Stimulated activated effector memory CD8-positive, alpha-beta T cell treated with anti-CD3 and anti-CD28 coated beads, Interleukin-12 subunit alpha, Interleukin-12 subunit beta, amount 100 ng/mL, for 72 hours (primary cell): ENCODE measurements at places on chromosomes 4 and X.
A peak's percentile ranks its signal among the peaks of the same experiment; 100 is the strongest.

- no peak for DNase-seq
Measured at GRCh38 chrX:18769812-18770573, 62.5 kb downstream of the PPEF1 start.

- no peak for DNase-seq
Measured at GRCh38 chrX:119343856-119344255, 55.3 kb upstream of the SLC25A43 start.

DNA sequence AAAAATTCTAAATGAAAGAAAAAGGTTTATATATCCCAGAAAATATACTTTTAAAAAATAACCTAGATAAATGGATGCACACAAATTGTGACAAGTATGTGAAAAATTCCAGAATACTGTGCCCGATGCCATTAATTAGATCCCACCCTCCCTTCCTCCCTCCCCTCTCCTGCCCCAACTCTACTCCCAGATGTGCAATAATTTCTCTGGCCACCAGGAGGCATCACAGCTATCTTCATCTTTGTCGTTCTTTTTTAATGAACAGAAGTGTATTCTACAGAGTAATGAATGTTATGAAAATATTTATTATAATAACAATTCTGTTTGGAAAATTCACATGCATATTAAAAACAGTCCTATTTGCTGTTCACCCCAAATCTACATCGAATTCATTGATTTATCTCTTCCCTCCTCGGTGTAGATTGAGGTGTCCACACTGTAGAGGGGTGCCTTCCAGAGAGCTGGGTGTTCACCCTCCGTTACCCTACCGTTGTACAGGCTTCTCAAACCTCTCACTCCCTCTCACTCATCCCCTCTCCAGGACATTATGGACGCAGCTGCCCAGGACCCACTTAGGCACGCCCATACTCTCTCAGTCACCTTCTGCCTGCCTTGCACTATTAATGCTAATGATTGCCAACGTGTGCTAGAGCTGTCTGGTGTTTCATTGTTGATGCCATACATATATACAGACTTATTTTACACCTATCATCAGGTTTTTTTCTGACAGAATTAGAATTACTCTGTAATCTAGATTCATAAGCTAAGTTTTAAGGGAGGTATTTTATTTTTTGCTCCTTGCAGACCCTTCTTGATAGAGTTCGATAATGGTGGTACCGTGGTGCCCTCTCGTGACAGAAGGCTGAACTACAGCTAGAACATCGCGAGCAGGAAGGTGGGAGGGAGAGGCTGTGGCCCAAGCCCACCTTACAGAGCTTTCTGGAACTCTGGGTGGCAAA lies 14.1 kb downstream of the RAB40AL start:
- peak; percentile 74 for DNase-seq

- DNase-seq, result no peak
Measured at GRCh38 chr4:110371016-110371770, 104.8 kb upstream of the ENPEP start.

DNA sequence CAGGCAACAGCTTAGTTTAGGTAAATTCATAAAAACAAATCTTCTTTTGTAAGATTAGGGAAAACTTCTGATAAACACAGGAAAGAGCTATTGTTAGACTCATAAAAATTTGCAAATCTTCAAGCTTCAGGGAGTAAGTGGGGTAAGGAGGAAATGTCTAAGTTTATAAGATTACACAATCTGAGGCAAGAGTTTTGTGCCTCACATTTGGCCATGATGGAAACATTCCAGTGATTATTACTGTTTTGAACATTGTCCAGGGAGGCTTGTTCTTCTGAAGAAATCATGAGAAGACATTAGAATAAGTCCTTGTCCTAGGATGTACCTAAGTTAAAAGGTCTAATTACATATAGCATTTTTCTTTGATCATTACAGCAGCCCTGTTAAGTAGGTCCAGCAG lies 72.8 kb downstream of the MAOB start:
- no peak for DNase-seq

DNA sequence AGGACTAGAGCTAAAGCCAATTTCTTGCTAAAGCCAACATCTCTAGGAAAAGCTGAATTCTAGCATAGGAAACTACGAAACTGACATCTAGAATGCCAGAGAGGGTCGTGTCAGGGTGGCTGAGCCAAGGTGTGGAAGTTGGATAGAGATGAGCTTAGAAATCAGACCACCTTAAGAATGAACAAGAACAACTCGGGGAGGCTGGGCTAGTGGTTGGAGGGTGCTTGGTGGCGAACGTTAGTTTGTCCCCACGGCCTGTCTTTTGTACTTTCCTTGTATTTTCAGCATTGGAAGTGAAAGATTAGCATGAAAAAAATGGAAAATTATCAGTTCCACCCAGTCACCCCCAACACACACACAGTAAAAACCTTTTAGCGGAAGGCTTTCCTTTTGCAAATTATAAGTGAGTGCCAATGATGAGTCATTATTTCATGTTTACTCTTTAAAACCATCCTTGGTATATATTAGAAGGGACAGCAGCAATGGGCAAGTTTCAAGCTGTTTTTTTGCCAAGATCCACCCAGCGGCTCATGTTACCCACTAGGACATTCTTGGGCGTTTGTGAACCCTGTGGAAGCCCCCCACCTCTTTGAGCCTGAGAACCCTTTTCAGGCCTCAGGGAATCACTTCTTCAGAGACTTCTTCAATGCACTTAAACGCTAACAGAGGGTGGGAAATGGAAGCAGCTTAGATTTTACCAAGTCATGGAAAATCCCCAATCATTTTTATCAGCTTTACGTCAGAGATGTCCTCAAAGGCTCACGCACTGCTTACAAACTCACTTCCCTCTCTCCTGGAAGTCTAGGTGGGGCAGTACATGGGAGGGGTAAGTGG lies 4.9 kb upstream of the PPEF1 start:
- no peak for DNase-seq

GRCh38 chrX:149259241-149259640 lies 245.9 kb downstream of the IDS start:
- DNase-seq, result no peak

- DNase-seq, result no peak
Measured at GRCh38 chr4:123127875-123128274, 205.5 kb upstream of the NUDT6 start.

- no peak for DNase-seq
Measured at GRCh38 chr4:102139132-102139573, 206.1 kb downstream of the SLC39A8 start.

GRCh38 chr4:151339467-151339866 lies 14.1 kb upstream of the SH3D19 start:
- no peak for DNase-seq

GRCh38 chr4:73859614-73860088 lies 6.6 kb downstream of the PF4V1 start:
- no peak for DNase-seq

DNA sequence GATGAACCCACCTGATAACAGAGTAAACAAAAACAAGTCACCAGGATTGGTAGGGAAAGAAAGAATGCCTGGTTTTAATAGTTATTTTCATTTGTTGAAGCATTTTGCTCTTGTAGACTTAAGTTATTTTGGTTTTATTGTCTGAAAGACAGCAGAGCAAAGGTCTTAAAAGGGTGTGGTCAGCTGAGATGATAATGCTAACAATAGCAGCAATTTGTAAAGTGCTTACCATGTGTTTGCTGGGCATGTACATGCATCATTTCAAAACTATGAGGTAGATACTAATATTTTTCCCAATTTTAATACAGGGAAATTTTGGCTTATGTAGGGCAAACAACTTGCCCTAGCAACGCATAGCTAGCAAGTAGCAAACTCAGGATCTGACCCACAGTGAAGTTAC lies 46.8 kb upstream of the SLC10A4 start:
- DNase-seq, result no peak

GRCh38 chr4:153792618-153793247 lies 3.9 kb upstream of the SFRP2 start:
- no peak for DNase-seq

GRCh38 chrX:17527922-17528321 lies 152.9 kb downstream of the NHS start:
- no peak for DNase-seq

GRCh38 chrX:37854748-37855147 lies 7.4 kb upstream of the DYNLT3 start:
- DNase-seq, result no peak

DNA sequence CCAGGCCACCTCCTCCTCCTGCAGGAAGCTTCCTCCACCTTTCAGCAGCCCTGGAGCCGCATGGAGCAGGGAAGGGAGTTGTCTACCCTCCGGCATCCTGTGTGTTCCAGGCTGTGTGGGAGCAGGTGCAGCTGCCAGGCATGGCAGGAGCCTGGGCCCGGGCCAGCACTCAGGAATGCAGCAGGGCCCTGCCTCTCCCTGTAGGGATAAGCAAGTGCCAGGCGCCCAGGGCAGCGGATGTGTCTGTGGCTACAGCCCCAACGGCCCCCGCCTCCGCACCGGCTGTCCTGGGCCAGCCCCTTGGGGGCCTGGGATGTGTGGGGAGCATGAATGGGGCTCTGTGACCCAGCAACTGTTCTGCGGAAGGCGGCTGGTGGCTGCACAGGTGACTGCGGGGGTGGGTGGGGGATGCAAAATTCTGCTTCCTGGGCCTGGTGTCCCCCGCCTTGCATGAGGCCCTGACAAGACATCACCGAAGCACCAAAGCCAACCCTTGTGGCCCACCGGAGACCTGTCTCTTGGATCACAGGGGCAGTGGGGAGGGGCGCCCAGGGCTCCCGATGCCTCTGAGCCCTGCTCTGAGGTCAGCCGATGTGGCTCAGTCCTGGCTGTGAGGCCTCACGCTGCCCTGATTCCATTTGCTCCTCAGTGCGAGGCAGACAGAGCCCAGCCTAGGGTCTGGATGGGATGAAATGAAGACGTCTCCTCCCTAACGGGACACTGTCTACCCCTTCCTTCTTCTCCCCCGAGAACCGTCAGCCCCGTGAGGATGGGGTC lies 1.4 kb upstream of the DOK7 start:
- no peak for DNase-seq

GRCh38 chr4:163911891-163912290 lies 417.4 kb downstream of the TMA16 start:
- no peak for DNase-seq

- DNase-seq, result no peak
Measured at GRCh38 chr4:56744030-56744429, 62.9 kb upstream of the HOPX start.

DNA sequence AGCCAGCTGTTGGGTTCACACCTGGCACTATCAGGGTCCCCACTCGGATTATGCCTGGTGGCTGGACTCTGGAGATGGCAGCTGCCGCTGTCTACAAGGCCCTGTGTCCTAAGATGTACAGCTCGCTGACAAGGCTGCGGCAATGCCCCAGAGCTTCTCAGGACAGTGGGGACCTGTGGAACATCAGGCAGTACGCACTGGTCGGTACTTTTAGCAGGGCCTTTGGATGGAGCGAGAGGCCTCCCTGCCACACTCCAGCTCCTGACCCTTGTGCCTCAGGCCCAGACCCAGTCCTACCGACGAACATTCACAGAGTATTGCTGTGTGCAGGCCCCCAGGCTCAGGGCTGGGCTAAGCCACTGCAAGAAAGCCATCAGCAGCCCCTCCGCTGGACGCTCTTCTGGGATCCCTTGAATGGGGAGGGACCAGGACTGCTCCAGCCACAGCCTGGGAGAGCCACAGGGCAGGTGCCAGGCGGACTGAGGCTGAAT lies 45.7 kb upstream of the HMX1 start:
- peak; percentile 44 for DNase-seq

GRCh38 chrX:120749141-120749846 lies 119.4 kb upstream of the C1GALT1C1 start:
- DNase-seq, result no peak

DNA sequence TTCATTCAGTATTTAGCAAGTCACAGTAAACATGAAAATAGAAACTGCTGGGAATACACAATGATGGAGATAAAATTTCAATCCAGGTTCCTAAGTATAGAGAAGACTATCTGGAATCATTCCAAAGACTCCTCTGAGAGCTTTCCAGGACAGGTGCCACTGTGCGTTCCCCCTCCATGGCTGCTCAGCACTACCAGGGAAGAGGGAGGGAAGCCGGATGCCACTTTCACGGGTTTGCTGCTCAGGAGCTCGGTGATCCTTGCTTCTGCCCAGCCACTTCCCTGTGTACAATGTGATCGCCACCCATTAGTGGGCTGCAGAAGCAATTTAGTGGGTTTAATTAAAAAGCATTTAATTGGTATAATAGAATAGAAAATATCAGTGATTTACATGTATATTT lies 94.5 kb downstream of the FNIP2 start:
- DNase-seq, result no peak

DNA sequence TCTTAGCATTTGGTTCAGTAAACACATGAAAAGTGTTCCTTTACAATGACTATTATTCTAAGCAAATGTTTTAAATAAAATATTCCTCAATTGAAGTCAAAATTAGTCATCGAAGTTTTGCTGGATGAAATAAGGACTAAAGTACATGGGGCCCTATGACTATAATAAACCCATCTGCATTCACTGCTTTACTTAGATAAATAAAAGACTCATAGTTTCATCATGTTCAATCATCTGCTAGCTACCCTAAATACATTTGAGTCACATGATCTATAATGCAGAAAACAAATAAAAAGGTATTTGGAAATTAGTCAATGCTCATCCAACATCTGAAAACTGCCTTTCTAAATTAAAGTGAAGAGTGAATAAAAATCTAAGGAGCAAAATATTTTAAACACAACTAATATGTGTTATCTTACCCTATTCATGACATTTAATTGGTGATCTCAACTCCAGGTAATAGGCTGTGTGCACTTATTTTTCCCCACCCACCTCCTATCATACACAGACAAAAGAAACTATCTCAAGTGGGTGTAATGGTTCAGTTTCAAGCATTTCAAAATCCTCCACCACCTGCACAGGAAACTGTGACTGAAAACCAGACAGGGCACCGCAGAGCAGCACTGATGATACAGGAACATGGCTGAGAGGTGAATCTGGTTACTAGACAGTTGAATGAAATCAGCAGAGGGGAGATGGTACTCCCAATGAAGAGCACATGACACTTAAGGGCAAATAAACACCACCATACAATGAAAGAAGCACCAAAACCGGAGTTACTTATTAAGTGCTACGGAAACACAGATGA lies 78.6 kb downstream of the CAMK2D start:
- peak; percentile 85 for DNase-seq

GRCh38 chrX:48493890-48494364 lies 14.9 kb upstream of the PORCN start:
- no peak for DNase-seq

GRCh38 chrX:46967547-46967946 lies 55.3 kb downstream of the JADE3 start:
- no peak for DNase-seq

GRCh38 chr4:109945056-109945455 lies 32.4 kb downstream of the EGF start:
- no peak for DNase-seq

GRCh38 chr4:142983065-142983464 lies 137.0 kb upstream of the INPP4B start:
- no peak for DNase-seq

- DNase-seq, result no peak
Measured at GRCh38 chr4:182978152-182978827, 61.1 kb upstream of the DCTD start.

DNA sequence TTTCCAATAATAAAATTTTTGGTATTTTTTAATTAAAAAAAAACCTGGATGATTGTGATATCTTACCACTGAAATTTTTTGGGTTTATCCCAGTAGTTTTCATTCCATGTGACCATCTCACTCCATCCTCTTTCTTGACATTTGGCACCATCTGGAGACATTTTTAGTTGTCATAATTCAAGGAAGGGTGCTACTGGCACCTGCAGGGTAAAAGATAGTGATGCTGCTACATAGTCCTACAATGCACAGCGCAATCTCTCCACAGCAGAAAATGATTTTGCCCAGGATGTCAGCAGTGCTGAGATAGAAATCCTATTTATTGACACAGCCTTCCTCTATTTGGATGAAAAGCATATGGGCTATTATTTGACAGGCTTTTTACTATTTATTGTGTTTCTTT lies 79.3 kb downstream of the RBPJ start:
- DNase-seq, result no peak
